ENCODE measurements at places on chromosomes 1 and 21.

DNA sequence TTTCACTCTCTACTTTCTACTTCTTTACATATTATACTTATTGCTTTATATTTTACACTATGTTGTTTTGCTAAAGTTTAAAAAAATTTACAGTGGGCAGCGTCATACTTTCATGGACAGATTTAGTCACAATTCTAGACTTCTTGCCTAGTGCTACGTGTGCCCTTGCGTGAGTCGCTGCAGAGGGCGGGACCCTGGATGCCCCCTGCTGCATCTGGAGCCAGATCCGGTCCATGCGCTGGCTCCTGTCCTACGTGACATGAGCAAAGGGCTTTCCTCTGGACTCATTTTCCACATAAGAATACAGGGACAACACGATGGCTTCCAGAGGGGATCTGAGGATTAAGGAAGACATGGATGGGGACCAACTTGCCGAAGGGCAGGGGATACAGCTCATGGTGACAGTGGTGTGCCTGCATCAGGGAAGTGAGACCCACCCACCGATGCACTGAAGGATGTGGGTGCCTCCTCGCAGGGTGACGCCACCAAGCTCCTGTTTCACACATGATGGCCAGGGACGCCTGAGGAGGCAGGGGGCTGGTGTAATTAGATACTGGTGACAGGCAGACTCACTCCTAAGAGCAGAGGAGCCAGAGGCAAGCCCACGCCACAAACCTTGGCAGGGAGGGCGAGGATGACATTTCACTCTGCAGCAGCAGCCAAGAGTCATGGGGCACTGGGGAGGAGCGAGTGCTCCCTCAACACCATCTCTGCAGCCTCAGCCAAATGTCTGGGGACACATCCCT is 86.6 kb downstream of the DMRTB1 start:
- peak; percentile 14 for DNase-seq

DNA sequence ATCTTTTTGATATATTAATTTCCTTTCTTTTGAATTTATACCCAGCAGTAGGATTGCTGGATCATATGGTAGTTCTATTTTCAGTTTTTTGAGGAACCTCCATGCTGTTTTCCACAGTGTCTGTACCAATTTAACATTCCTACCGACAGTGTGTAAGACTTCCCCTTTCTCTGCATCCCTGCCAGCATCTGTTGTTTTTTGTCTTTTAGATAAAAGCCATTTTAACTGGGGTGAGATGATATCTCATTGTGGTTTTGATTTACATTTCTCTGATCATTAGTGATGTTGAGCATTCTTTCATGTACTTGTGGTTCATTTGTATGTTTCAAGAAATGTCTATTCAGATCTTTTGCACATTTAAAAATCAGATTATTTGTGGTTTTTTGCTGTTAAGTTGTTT is 62.4 kb upstream of the STUM start:
- no peak for DNase-seq

- no peak for DNase-seq
Measured at GRCh38 chr1:185035258-185035657, 10.1 kb upstream of the RNF2 start.

GRCh38 chr1:30689901-30690645 is 33.3 kb downstream of the MATN1 start:
- DNase-seq, result no peak

DNA sequence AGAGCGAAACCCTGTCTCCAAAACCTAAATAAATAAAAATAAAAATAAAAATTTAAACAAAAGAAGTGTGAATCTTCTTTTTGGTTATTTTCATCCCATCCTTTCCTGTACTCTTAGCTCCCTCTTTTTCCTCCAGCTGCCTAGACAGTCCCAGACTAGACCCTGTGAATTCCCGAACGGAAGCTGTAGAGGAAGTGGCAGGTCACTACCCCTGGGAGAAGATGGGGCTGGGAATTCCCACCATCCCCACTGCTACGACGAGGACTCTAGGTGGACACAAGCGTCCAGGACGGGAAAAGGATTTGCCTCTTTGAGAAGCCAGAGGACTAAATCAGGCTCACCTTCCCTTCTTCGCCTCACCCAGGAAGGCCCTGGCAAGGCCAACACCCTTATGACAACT is 12.6 kb downstream of the RHBDL2 start:
- DNase-seq, result no peak

DNA sequence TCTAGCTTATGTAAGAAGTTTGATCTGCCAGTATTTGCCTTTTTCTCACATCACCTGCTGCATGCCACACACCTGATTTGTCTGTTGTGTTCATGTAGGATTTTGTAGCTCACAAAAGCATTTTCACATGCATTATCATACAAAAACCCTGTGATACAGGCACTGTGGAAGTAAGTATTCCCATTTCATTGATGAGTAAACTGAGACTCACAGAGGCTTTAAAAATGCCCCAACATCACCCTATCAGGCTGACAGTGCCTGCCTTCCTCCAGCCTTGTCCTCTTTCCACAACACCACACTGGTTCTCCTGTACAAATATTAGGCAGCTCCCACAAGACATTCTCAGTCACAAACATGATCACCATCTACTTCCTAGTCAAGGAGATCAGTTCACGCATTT is 85.9 kb upstream of the UBE2U start:
- no peak for DNase-seq

DNA sequence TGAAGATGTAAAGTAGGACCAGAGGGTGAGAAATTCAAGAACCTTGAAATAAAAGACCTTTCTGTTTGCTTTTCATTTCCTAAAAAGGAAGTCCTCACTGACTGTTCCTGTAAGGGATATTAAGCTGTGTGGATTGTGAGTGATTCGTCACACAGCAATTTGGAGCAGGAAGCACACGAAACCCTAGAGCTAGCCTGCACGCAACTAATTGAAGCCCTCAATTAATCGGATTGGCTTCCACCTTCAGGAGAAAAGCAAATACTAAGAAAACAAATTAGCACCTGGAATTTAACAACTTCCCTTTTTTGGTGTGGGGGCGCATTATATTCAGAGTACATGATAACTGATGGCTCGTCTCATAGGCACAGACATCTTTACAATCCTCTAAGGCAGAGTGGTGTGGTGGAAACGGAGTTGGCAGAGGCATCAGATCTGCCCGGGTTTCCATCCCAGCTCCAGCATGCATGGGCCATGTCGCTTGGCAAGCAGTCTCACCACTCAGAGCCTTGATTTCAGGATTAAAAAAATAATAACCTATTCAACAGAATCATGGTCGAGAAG is 95.2 kb downstream of the KCNJ15 start:
- no peak for DNase-seq
